ENCODE measurements at places on chromosomes 12 and 14. TPM values are rescaled to one million over a fixed set of nuclear protein-coding genes. Genes with fewer than 3 reads are reported as not detected.

Gene SMCO2
- polyA plus RNA-seq = 1.5 TPM

- no peaks in the 10 kb centered on the region for H3K4me1 ChIP-seq
- no peak for DNase-seq
- no peak overlapping the region for H3K4me3 ChIP-seq
Observed at GRCh38 chr14:34325493-34325892, 136.5 kb downstream of the SPTSSA start.

DNA sequence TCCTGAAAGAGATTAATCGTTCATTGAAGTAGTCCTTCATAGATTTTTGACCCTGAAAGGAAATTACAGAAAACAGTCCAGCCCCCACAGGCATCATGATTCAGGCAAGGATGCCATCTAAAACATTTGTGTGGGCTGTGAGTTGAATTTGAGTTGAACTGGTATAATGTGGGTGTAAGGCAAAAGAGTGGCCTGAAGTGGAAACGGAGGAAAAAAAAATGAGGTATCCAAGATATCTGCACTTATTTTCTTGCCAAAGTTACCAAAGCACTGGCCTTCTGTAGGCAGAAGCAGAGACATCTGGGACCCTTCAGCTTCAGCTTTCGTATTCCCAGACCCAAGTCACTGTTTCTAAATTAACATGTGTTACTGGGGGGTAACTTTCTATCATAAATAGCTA, 105.1 kb upstream of the DIO2 start:
- H3K36me3 ChIP-seq = no peaks in the 10 kb centered on the region
- no peaks in the 10 kb centered on the region for H3K4me1 ChIP-seq
- H3K27ac ChIP-seq = no peak overlapping the region
- no peak for DNase-seq
- H3K27me3 ChIP-seq = no peaks in the 10 kb centered on the region
- H3K4me3 ChIP-seq = no peak overlapping the region

Gene MARK3
- polyA plus RNA-seq = 93.9 TPM

DNA sequence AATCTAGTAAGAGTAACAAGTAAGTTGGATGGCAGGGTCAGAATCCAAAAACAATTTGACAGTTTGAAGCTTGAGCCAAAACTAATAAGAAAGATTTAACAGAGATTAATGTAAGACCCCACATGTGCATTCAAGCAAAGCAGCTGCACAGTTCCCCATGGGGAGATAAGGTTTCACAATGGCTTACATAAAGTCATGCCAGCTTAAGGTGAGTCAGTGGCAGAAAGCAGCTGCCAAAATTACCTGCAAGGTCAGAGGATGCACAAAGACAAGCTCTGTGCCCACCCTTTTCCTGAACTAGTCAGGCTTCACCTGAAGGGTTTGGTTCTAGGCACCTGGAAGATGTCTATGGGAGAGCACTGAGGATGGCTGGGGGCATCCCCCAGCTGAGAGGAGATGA, 36.6 kb upstream of the KRT77 start:
- no peak overlapping the region for H3K27ac ChIP-seq
- no peaks in the 10 kb centered on the region for H3K36me3 ChIP-seq
- H3K27me3 ChIP-seq = no peaks in the 10 kb centered on the region
- H3K4me3 ChIP-seq = no peak overlapping the region
- H3K4me1 ChIP-seq = no peaks in the 10 kb centered on the region

DNA sequence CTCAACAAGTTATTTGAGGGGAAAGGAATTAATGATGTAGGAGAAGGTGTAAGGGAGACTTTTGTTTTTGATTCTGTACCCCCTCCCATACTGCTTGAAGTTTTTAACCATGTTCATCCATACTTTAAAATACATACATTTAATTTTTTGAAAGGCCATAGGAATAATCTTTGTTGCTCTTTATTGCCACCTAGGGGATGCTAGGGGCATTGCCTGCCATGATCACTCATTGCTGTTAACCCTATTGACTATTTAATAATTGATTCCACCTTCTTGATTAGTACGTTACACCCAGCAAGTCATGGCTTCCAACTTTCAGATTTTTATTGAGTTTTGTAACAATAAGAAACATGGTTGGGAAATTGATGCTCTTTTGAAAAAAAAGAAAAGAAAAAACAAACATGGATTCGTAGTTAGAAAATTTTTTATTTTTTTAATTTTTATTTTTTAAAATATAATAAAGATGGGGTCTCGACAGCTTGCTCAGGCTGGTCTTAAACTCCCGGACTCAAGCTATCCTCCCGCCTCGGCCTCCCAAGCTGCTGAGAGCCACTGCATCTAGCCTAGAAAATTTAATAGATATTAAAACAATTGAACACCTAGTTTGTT, 8.5 kb upstream of the PRKAB1 start:
- DNase-seq = peak; percentile 38
- H3K36me3 ChIP-seq = no peaks in the 10 kb centered on the region
- H3K27ac ChIP-seq = no peak overlapping the region
- no peaks in the 10 kb centered on the region for H3K4me1 ChIP-seq
- H3K27me3 ChIP-seq = no peaks in the 10 kb centered on the region

DNA sequence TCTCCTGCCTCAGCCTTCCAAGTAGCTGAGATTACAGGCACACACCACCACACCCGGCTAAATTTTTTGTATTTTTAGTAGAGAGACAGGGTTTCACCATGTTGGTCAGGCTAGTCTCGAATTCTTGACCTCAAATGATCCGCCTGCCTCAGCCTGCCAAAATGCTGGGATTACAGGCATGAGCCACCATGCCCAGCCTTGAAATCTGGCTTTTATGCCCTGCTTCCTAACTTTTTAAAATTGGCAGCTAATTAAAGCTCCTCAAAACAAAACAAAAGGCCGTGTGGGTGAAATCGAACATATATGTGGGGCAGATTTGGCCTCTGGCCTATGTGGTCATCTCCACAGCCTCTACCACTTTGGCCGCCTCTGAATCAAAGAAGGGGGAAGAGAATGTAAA, 37.9 kb downstream of the KCTD10 start:
- no peak overlapping the region for H3K4me3 ChIP-seq
- no peaks in the 10 kb centered on the region for H3K36me3 ChIP-seq
- H3K27ac ChIP-seq = no peak overlapping the region
- no peaks in the 10 kb centered on the region for H3K27me3 ChIP-seq
- H3K4me1 ChIP-seq = no peaks in the 10 kb centered on the region

DNA sequence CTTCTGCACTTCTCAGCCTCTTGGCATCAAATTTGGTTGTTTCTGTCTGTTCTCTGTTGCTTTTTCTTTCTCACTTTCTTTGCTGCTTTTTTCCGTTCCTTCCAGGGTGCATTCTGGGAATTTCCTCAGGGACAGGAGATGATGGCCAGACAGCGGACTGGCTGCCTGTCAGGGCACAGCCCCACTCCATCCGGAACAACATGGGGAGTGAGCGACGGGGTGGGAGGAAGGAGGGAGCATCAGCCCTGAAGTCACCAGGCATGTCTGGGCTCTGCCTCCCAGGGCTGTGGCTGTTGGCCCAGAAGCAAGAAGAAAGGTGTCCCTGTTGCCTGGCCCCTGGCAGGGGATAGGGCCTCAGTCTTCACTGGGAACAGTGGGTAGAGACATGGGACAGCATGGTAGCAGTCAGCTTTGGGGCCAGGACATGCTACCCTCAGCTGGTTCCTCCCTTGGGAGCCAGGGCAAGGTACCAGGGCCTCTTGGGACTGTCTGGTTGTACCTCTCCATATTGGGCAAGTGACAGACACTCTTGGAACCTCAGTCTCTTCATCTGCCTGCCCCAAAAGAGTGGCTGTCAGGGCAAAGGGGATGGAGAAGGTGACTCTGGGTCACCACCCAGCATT, 8.6 kb downstream of the PGF start:
- peaks cover 6% of the 10 kb centered on the region for H3K4me1 ChIP-seq
- H3K27ac ChIP-seq = peak overlapping the region; percentile 23
- no peaks in the 10 kb centered on the region for H3K36me3 ChIP-seq
- H3K4me3 ChIP-seq = no peak overlapping the region

DNA sequence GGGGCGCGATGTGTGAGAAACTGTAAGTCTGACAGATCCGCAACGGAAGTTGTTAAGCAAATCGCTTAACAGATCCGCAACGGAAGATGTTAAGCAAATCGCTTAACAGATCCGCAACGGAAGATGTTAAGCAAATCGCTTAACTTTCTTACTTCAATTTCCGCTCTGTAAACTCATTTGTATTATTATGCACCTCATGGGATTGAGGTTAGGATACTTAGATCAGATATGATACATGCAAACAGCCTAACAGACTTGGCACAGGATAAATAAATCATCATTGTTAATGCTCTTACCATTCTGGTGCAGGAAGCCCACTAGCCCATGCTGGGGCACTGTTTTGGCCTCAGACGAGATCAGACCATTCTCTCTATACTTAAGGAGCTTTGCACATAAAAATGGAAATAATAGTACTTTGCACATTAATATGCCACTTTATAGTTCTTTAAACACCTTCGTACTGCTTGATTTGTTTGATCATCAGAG, 399 bp downstream of the NCAPD2 start:
- no peak for DNase-seq
- peak overlapping the region; percentile 72 for H3K4me3 ChIP-seq
- peaks cover 7% of the 10 kb centered on the region for H3K4me1 ChIP-seq
- H3K27me3 ChIP-seq = no peaks in the 10 kb centered on the region
- peak overlapping the region; percentile 99 for H3K27ac ChIP-seq
- H3K36me3 ChIP-seq = no peaks in the 10 kb centered on the region

DNA sequence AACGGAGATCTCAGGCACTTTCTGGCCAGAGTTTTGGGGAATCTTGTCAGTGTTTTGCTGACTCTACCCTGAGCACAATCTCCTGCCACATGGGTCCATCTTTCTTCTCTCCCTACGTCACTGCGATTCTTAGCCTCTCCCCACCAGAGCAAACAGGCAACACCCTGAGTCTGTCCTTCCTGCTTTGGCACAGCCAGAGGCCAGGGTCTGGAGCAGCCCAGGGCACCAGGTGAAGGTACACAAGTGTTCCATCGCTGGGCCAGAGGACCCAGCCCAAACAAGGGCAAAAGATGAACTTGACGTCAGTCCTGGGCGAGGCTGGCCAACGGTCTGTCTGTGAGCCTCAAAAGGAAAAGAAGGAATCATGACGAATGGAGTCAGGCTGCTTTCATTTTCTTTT, 12.7 kb upstream of the CCDC177 start:
- no peak for DNase-seq
- no peak overlapping the region for H3K27ac ChIP-seq
- no peak overlapping the region for H3K4me3 ChIP-seq
- no peaks in the 10 kb centered on the region for H3K36me3 ChIP-seq

GRCh38 chr12:1873531-1874510, 44.6 kb downstream of the CACNA2D4 start:
- no peaks in the 10 kb centered on the region for H3K4me1 ChIP-seq
- DNase-seq = no peak
- H3K27me3 ChIP-seq = no peaks in the 10 kb centered on the region
- H3K36me3 ChIP-seq = no peaks in the 10 kb centered on the region

- no peaks in the 10 kb centered on the region for H3K27me3 ChIP-seq
- no peak overlapping the region for H3K27ac ChIP-seq
- no peak overlapping the region for H3K4me3 ChIP-seq
- no peaks in the 10 kb centered on the region for H3K4me1 ChIP-seq
- no peaks in the 10 kb centered on the region for H3K36me3 ChIP-seq
- no peak for DNase-seq
Observed at GRCh38 chr14:78242086-78242485, 71.9 kb downstream of the NRXN3 start.

Gene DLK1
- 45.6 TPM for polyA plus RNA-seq

- H3K4me1 ChIP-seq = no peaks in the 10 kb centered on the region
- no peak overlapping the region for H3K4me3 ChIP-seq
- DNase-seq = no peak
- no peak overlapping the region for H3K27ac ChIP-seq
Observed at GRCh38 chr12:120047072-120047471, 58.0 kb downstream of the BICDL1 start.

GRCh38 chr14:61860294-61860918, 98.2 kb downstream of the SNAPC1 start:
- H3K4me3 ChIP-seq = no peak overlapping the region

DNA sequence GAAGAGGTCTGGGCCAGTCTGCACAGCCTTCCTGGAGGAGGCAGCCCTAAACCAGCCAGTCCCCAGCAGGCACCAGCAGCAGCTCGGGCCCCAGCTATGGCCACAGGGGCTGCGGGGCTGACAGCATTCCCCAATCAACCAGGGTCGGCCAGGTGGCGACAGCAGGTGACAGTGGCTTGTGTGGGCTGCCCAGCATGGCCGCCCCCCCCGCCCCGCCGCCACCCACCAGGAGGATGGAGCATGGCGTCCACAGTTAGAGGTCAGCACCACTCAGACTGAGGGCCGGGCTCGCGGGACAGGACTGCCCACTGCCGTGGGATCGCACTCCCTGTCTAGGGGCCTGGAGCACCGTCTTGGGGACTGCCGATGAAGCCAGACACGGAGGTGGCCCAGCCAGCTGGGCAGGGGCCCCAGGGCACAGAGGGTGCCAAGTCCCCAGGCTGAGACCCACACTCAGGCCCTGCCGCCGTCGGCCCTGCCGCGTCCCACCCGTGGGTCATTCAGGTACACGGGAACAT, 15.0 kb downstream of the AKT1 start:
- H3K4me3 ChIP-seq = no peak overlapping the region
- no peak overlapping the region for H3K27ac ChIP-seq
- no peaks in the 10 kb centered on the region for H3K27me3 ChIP-seq
- H3K4me1 ChIP-seq = peaks cover under 1% of the 10 kb centered on the region

- no peaks in the 10 kb centered on the region for H3K36me3 ChIP-seq
- no peak overlapping the region for H3K4me3 ChIP-seq
- no peak overlapping the region for H3K27ac ChIP-seq
- no peak for DNase-seq
- H3K4me1 ChIP-seq = peaks cover 3% of the 10 kb centered on the region
- no peaks in the 10 kb centered on the region for H3K27me3 ChIP-seq
Observed at GRCh38 chr12:98741556-98742265, 96.6 kb downstream of the APAF1 start.

Gene KLRC1
- 0.37 TPM for polyA plus RNA-seq
